Gastrocnemius medialis (tissue), 4 donors: ENCODE measurements at places on chromosomes 5 and 9. TPM values are rescaled to one million over a fixed set of nuclear protein-coding genes. Genes with fewer than 3 reads are reported as not detected.

The SPINK4 gene
- total RNA-seq, result not detected

GRCh38 chr5:50749181-50749580 is 82.7 kb downstream of the PARP8 start:
- H3K4me3 ChIP-seq, result no peak overlapping the region
- H3K27ac ChIP-seq, result no peak overlapping the region
- H3K4me1 ChIP-seq, result peaks cover 5% of the 10 kb centered on the region
- no peaks in the 10 kb centered on the region for H3K27me3 ChIP-seq
- no peak for DNase-seq
- H3K36me3 ChIP-seq, result no peaks in the 10 kb centered on the region

The FBXL7 gene
- total RNA-seq, result 3.6 TPM

The PTGDS gene
- 35.2 TPM for total RNA-seq

GRCh38 chr9:7009065-7009464 is 251.3 kb downstream of the KDM4C start:
- no peaks in the 10 kb centered on the region for H3K4me1 ChIP-seq
- no peak for DNase-seq
- H3K4me3 ChIP-seq, result no peak overlapping the region
- H3K27me3 ChIP-seq, result no peaks in the 10 kb centered on the region
- no peak overlapping the region for H3K27ac ChIP-seq

- no peaks in the 10 kb centered on the region for H3K27me3 ChIP-seq
- no peak for DNase-seq
- H3K4me3 ChIP-seq, result no peak overlapping the region
- no peaks in the 10 kb centered on the region for H3K4me1 ChIP-seq
These were observed 49.8 kb downstream of the GABBR2 start for GRCh38 chr9:98658951-98659351.

- no peak overlapping the region for H3K27ac ChIP-seq
- DNase-seq, result peak; percentile 16
- peaks cover 12% of the 10 kb centered on the region for H3K4me1 ChIP-seq
- no peaks in the 10 kb centered on the region for H3K27me3 ChIP-seq
- H3K4me3 ChIP-seq, result no peak overlapping the region
- no peaks in the 10 kb centered on the region for H3K36me3 ChIP-seq
These were observed 46.7 kb downstream of the PRRC1 start for GRCh38 chr5:127564002-127564769.

DNA sequence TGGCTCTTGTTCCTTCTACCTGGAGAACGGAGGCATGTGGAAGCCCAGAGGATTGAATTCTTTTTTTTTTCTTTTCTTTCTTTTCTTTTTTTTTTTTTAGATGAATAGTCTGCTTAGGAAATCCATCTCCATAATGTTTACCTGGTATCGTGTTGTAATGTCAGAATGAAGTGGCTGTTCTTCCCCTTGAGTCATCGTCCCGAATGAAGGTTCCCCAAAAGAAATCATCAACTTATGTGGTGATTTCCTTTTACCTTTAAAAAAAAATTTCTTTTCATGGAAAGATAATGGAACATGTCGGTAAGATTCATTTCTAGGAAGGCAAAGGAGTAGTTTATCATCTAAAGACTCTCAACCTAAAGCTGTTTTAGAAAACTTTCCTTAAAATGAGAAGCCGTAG is 59.7 kb downstream of the DOCK8 start:
- H3K36me3 ChIP-seq, result no peaks in the 10 kb centered on the region
- H3K27ac ChIP-seq, result no peak overlapping the region
- no peaks in the 10 kb centered on the region for H3K27me3 ChIP-seq
- no peaks in the 10 kb centered on the region for H3K4me1 ChIP-seq
